ENCODE measurements at places on chromosomes 11 and 22.

DNA sequence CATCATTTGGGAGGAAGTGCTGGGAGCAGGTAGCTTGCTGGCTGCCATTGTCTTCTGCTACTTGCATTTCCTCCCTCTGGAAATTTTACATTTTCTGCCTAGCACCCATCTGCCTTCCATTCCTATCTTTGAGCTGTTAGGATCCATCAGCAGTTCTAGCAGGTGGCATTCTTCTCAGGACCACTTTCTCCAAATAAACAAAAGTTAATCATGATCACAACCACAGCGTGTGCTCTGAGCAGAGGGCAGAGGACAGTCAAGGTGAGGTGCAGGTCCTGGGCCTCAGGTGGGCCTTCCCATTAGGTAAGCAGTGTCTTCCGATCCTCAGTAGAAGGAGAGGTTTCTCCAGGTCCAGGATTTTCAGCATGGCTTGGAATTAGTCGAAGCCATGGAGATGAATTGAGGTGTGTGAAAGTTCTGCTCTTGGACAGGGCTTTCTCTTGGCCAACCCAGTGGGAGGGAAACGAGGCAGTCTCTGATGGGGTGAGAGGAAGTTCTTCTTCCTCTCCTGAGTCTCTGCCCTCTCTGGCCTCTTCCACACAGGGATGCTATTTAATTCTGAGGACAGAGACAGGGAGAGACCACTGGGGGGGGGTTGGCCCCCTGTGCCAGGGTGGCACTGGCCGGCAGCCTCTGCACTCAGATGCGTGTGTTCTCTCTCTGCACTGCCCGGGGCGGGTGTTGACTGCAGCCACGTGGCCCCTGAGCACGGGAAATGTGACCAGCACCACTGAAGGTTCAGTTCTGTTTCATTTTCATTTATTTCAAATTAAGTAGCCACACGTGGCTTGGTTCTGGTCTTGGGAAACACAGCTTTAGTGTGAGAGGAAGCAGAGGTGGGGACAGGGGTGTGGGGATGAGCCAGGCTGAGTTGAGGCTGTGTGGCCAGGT is 170.8 kb downstream of the TBC1D22A start:
- no peak for DNase-seq

GRCh38 chr22:28670756-28671155 is 8.9 kb downstream of the TTC28 start:
- DNase-seq = no peak

DNA sequence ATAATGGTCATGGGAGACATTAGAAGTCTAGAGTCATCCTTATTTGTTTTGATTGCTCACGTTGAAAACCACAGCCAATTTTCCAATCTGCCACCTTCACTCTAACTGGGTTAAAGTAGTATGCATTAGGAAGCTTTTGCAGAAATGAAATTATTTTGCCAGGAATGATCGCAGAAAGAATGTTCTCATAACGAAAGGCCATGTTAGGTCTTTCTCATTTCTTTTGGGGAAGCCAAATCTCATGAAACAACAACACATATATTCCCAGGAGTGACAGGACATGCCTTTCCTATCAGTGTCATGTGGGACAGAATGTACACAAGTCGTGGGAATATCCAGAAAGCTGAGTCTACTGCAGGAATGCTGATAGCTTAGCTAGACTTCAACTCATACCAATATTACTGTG is 386.3 kb downstream of the AASDHPPT start:
- no peak for DNase-seq

GRCh38 chr22:28799606-28800307 is 612 bp downstream of the XBP1 start:
- DNase-seq = no peak

GRCh38 chr11:72758690-72759389 is 6.6 kb upstream of the ARAP1 start:
- no peak for DNase-seq

- no peak for DNase-seq
These were observed 5.5 kb upstream of the PACS1 start for GRCh38 chr11:66064571-66064970.

DNA sequence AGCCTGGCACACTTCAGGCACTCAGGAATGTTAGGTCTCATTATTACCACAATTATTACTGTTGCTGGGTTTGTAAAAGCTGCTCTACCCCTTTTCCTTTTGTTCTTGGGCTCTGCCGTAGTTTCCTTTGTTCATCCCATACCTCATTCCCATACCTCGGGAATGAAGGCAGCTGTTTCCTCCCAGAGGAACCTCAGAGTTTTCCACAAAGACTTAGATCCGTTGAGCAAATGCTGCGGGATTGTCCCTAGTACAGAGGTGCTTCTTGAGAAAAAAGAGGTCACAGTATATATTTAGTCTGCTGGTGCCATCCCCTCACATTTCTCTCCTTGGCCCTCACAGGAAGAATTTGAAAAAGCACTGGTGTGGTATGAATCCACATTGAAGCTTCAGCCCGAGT is 134.7 kb downstream of the TTC17 start:
- no peak for DNase-seq

- DNase-seq = no peak
These were observed 197.9 kb downstream of the BRD1 start for GRCh38 chr22:49629586-49630447.

GRCh38 chr11:115317277-115318185 is 186.7 kb downstream of the CADM1 start:
- DNase-seq = no peak

DNA sequence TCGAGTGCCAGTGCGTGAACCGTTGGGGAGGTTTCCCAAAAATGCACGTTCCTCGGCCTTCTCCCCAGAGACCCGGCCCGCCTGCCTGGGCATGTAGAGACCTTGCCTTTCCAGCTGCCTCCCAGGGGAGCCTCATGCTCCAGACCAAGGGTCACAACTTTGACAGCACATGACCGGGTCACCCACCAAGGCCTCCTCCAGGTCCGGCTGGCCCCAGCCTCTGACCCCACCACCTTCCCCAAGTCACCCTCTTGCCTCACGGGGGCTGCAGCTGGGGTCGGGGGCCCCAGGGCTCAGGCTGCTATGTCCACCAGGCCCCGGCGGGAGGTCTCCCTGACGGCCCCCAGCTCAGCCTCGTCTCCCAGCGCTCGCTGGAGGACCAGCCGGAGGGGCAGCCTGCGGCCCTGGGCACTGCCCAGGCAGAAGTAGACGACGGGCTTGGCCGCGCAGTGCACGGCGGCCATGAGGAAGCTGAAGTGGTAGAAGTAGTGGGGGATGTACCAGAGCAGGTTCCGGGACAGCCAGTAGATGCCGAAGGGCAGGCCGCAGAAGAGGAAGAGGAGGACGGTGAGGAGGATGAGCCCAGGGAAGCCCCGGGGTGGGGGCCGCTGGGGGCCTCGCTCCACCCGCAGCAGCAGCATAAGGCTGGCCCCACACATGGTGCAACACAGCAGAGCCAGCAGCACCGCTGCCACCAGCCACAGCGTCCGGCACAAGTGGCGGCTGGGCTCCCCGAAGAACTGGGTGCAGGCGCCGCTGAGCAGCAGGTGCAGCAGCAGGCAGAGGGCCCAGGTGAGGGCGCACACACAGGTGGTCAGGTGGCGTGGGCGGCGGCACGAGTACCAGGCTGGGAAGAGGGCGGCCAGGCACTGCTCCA is 4.4 kb downstream of the MRGPRE start:
- no peak for DNase-seq

Measured in stimulated activated CD8-positive, alpha-beta memory T cell treated with anti-CD3 and anti-CD28 coated beads, Interleukin-7, amount 100 ng/mL, for 1 hour (primary cell).